CD4-positive, alpha-beta T cell treated with Interferon alpha-2 for 1 hour (primary cell): ENCODE measurements at places on chromosomes 12 and 14.

GRCh38 chr14:101518611-101519473, 42.5 kb upstream of the DIO3 start:
- no peak for DNase-seq

DNA sequence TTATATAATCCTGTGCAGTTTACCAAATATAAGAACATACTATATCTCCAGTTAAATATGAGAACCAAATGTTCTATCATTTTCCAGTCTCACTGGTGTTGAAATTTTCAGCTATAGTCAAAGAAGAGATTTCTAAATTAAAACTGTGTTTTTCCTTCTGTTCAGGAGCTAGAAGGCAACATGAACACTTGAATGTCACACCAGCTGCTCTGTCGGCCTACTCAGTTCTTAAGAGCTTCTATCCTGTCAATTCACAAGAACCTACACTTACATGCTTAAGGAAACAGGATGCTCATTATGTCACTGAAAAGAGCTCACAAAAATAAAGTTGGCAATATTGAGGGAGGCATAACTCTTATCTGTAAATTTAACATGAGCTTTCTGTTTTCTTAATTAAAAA, 43.1 kb downstream of the ATP2B1 start:
- no peak for DNase-seq

DNA sequence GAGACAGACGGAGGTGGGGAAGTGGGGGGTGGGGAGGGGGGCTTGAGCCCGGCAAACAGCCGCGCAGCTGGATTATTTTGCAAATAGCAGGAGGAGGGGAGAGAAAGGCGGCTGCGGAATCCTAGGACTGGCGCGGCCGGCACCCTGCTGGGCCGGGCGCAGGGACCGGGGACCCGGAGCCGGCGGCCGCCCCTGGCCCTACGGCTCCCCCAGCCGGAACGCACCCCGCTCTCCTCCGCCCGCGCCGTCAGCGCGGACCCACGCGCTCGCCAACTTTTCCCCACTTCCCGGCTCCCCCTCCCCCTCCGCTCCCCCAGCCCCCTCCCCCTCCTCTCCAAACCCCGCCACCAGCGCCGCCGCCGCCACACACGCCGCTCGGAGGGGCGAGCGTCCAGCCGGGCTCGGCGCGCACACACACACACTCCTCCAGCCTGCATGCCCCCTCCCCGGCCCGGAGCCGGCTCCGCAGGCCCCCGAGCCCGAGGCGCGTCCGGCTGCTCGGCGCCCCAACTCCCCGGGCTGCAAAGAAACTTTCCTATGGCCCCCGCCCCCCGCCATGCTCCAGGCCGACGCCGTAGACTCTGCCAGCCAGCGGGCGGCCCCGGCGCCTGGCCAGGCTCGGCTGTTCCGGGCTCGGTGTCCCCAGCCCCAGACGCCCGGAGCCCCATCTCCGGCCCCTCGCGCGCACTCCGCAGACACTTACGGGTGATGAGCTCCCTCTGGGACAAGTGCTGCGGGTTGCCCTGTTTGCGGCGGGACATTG, 1.4 kb downstream of the BCL11B start:
- DNase-seq = no peak

- DNase-seq = no peak
Observed at GRCh38 chr12:89448526-89448925, 76.1 kb downstream of the GALNT4 start.

- no peak for DNase-seq
Observed at GRCh38 chr14:100900837-100901390, 2.6 kb downstream of the RTL1 start.
